ENCODE measurements at places on chromosomes 5 and 9. TPM values are rescaled to one million over a fixed set of nuclear protein-coding genes. Genes with fewer than 3 reads are reported as not detected.

DNA sequence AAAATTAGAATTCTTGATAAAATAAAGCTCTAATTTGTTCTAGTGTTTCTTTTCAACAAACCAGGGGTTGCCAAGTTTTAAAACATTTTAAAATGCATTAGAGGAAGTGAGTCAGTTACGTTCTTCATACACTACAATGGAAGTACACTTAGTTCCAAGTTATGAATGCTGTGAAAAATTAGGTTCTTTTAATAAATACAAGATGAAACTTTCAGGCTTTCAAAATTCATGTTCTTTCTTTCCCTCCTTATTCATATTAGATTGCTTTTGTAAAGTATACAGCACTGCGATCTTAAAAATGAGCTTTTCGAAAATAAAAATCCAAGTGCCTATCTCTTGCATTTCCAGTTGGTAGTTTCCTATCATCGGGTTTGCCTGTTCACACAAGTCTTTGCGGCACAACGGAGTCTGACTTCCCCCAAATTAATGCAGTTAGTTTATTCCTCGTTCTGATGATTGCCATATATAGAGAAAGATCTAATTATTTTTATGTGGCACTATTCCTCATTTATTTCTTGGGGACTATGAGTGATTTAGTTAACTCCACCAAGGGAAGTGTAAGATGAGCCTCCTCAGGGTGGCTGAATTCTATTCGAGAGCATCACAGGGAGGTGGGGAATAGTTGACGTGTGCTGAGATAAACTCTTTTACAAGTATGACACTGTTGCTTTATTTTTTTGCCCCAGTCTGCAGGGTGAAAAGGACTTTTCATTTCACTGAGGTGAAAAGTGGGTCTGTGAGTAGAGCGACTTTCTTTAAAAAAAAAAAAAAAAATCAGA, 238.2 kb downstream of the CD180 start:
- no peaks in the 10 kb centered on the region for H3K27me3 ChIP-seq
- no peak for DNase-seq
- no peak overlapping the region for H3K4me3 ChIP-seq
- H3K36me3 ChIP-seq: no peaks in the 10 kb centered on the region
- H3K4me1 ChIP-seq: peaks cover 12% of the 10 kb centered on the region
- peak overlapping the region; percentile 33 for H3K27ac ChIP-seq

The OGN gene
- total RNA-seq: 4.0 TPM

DNA sequence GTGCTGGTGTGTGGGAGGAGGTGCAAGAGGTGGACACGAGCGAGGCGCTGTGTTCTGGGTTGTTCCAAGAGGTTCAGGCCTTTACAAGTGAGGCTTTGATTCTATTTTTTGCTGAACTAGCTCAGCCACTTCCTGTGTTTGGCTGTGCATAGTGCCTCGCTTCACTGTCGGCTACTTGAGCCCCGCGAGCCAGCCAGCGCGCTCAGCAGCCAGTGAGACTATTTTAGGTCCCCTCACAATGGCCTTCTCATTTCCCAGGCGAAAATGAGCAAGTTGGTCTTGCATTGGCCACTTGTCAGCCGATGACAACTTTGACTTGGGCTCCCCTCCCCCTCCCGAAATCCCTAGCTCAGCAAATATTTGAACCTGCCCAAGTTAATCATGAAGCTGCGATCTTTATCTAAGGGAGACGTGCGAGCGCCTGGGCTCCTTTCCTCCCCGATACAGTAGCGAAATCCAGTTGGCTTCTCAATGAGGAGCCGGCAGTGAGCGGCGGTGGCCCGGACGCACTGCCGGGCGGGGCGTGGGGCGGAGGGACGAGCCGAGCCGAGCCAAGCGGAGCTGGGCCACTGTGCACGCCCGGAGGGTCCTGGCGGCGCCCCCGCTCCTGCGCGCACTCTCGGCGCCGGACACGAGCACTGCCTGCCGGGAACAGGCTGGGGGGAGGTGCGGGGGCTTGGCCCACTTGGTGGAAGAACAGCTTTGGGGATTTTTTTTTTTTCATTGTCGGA, 72.6 kb downstream of the PIK3R1 start:
- H3K27me3 ChIP-seq: no peaks in the 10 kb centered on the region
- H3K36me3 ChIP-seq: peaks cover 9% of the 10 kb centered on the region
- H3K4me3 ChIP-seq: peak overlapping the region; percentile 71
- peak overlapping the region; percentile 94 for H3K27ac ChIP-seq
- peaks cover 52% of the 10 kb centered on the region for H3K4me1 ChIP-seq

The FCN2 gene
- 124 TPM for total RNA-seq

DNA sequence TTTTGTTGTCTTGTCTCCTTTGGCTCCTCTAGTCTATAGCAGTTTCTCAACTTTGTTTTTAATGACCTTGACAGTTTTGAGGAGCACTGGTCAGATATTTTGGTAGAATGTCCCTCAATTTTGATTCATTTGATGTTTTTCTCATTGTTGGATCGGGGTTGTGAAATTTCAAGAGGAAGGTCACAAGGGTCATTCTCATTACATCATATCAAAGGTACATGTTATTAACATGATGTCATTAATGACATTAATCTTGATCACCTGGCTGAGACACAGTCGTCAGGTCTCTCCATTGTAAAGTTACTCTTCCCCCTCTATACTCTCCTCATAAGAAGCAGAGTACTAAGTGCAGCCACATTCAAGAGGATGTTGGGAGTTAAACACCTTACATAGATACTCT, 7.2 kb downstream of the ISOC1 start:
- no peaks in the 10 kb centered on the region for H3K27me3 ChIP-seq
- H3K36me3 ChIP-seq: peaks cover 6% of the 10 kb centered on the region
- H3K4me1 ChIP-seq: peaks cover 6% of the 10 kb centered on the region
- no peak overlapping the region for H3K27ac ChIP-seq
- H3K4me3 ChIP-seq: no peak overlapping the region
- DNase-seq: no peak

DNA sequence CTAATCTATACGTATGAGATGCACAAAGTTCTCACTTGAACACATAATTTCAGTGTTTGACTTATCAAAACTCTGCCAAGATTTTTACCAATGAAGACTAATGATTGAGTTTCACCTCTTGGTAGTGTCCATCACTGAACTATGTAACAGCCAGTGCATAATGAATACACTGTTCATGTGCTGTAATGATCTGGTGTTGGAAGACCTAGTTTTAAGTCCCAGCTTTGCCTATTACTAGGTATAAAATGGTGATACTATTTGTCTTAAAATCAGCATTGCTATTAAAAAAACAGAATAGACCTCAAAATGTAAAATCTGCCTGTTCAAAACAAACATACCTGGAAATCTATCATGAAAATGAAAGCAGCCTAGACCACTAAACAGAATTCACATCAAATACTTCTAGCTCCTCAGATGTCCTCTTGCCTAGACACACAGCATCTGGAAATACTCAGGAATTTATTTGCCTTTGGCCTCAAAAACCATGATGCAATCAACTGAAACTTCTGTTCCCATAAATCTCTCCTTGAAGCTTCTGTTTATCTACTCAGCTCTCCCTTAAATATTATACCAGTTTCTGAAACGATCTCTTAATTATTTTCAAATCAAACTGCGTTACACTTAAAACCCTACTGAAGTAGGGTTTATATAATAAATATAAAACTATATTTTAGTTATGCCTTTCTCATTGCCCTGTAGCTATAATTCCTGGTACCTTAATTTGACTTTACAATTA, 38.1 kb downstream of the MRPS27 start:
- H3K27me3 ChIP-seq: no peaks in the 10 kb centered on the region
- DNase-seq: no peak
- no peak overlapping the region for H3K4me3 ChIP-seq
- no peak overlapping the region for H3K27ac ChIP-seq
- no peaks in the 10 kb centered on the region for H3K36me3 ChIP-seq

The FOXD4L4 gene
- total RNA-seq: 0.50 TPM

The NRARP gene
- total RNA-seq: 0.93 TPM

The DMRTA1 gene
- 11.6 TPM for total RNA-seq

The SLC6A7 gene
- not detected for total RNA-seq

- no peaks in the 10 kb centered on the region for H3K27me3 ChIP-seq
- no peak overlapping the region for H3K27ac ChIP-seq
- H3K4me1 ChIP-seq: no peaks in the 10 kb centered on the region
- no peaks in the 10 kb centered on the region for H3K36me3 ChIP-seq
- no peak overlapping the region for H3K4me3 ChIP-seq
Observed at GRCh38 chr5:126864042-126864688, 87.2 kb downstream of the LMNB1 start.

The RLN1 gene
- total RNA-seq: not detected

Data from liver (tissue), 10 donors.